ENCODE measurements at places on chromosomes 6 and 20.

GRCh38 chr6:28719275-28719940, 193.7 kb downstream of the GPX5 start:
- DNase-seq, result no peak

GRCh38 chr6:54057058-54057457, 54.2 kb upstream of the MLIP start:
- DNase-seq, result no peak

DNA sequence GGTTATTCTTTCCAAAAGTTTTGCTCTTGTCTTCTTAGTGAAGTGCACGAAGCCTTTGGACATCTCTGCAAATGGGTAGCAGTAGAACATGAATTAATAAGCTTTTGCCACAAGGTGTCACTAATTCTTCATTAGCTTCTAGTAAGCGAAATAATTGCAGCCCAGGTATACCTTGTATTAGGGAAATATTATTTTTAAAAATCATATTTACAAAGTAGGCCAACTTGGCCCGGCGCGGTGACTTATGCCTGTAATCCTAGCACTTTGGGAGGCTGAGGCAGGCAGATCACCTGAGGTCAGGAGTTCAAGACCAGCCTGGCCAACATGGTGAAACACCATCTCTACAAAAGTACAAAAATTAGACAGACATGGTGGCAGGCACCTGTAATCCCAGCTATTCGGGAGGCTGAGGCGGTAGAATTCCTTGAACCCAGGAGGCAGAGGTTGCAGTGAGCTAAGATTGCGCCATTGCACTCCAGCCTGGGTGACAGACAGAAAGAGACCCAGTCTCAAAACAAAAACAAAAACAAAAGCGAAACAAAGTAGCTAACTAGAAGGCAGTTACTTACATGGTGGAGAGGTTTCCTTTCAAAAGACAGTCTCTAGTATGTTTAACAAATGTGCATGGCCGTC, 8.8 kb upstream of the RSPH3 start:
- DNase-seq, result no peak

- DNase-seq, result no peak
Observed at GRCh38 chr6:169885831-169886230, 134.4 kb downstream of the ERMARD start.

DNA sequence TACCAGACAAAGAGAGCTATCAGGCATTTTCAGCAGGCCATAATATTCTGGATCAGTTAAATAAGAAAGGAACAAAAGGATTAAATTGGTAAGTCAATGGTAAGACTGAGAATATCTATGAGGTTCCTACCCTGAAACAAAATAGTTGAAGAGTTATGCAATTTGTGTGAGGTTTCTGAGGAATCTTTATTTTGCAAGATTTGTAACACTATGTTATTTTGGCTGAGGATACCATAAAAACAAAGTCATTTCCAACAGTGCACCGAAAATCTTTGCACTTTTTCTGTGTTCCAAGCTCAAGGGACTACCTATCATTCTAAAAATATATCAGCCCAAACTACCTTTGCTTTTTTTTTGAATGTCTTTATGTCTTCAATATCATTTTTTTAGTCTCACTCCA, 383.3 kb upstream of the CITED2 start:
- DNase-seq, result no peak

DNA sequence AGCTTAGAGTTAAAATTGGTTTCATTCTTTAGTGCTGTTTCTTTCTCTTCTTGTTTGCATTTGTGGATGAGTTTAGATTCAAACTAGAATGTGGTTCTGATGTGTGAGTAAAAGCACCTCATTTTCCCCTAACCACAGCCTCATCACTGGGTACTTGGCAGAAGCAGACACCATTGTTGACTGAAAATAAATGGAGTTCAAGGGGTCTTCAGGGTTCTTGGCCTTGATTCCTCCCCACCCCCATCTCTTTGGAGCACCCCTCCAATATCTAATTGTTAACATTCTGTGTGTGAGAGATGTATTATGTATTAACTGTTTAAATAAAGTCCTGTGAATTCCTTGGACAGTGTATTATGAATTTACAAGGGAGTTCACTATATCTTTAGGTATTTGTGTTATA, 59.6 kb downstream of the JARID2 start:
- DNase-seq, result no peak

GRCh38 chr6:148086386-148086785, 256.3 kb upstream of the SASH1 start:
- no peak for DNase-seq

DNA sequence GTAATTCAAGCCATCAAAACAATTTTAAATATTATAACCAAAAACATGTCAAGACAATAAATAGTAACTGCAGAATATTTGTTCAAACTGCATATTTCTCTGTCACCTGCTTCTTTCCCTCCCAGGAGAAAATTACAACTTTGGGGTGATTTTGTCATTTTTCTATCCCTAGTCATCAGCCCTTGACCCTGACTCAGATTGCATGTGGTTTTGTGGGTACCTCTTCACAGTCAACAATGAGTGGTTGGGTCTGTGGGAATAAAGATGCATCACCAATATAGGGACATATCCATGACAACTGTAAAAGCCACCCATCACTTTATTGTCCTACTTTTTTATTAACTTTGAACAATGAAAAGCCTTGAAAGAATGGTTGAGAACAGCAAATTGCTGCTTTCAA, 7.3 kb downstream of the COL10A1 start:
- no peak for DNase-seq

DNA sequence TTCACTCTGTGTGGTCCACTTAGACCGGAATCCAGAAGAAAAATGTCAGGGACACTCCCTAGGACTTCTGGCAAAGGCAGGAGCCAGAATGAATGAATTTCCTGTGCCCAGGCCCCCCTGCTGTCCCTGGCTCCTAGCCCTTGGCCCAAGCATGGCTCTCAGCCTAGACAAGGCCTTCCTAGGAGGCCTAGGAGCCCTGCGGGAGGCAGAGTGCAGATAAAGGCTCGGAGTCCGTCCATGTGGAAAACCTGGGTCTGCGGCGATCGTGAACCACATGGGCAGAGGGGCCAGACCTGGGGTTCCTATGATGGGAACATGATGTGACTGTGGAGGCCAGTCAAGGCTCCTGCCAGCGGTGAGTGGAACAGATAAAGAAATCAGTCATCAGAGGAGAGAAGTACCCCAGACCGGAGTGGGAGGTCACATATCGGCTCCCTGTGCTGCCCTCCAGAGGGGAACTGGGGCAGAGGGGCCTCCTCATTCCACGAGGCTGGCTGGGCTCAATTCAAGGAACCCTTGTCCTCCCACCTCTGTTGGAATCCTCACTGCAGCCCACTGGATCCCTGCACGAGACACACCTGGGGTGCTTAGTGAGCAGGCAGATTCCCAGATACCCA, 5.9 kb upstream of the VSTM2L start:
- no peak for DNase-seq

GRCh38 chr6:126066053-126067048, 80.0 kb downstream of the TRMT11 start:
- no peak for DNase-seq

DNA sequence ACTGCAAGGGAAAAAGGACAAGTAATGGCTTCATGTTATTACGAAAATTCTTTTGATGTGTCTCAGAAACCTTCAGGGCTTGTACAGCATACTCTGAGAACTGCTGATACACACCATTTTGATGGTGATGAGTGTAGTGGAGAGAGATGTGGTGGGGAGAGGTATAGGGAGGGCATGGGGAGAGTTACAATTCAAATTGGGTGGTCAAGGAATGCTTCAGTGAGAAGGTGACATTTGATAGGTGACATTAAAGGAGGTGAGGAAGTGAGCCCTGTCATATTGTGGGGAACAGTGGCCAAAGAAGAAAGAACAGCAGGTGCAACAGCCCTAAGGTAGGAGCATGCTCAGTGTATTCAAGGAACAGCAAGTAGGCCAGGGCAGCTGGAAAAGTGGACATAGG, 318.9 kb downstream of the CLIC5 start:
- no peak for DNase-seq

GRCh38 chr6:138692978-138693909, 80.3 kb upstream of the CCDC28A start:
- no peak for DNase-seq

DNA sequence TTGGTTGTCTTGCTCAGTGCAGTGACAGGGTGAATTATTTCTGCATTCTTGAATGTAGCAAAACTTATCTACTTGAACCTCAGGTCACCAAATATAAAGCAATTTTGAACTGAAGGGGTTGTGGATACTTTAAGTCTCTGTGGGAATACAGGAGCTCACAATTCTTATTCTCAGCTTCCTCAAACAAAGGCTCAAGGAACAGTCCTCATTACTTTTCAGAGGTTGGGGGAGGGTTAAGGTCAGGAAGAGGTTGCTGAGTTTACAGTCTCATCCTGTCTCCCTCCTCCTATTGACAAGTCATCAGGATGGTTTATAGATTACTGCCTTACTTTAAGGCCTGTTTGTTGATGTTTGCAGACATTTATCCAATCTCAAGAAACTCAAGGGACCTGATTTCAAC, 143.6 kb upstream of the SPACA1 start:
- no peak for DNase-seq

GRCh38 chr6:10401004-10401536, 13.8 kb downstream of the TFAP2A start:
- DNase-seq, result no peak

GRCh38 chr20:7505835-7506221, 434.4 kb downstream of the HAO1 start:
- DNase-seq, result no peak

DNA sequence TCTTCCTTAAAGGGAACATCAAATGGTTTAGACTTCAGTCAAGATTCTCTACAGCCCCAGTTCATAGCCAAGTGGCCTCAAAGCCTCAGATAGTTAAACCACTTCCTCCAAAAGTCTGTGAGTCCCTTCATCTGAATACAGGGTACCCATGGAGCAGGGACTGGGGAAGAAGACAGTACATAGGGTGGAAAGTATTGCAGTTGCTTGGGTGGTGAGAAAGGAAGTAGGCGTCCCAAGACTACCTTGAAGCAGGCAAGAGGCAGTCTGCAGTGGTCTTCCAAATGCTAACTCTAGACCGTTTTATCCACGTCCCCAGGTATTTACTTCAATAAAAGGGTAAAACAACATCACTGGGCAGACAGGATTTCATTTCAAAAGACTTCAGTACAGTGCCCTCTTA, 2.0 kb downstream of the FYN start:
- DNase-seq, result no peak

DNA sequence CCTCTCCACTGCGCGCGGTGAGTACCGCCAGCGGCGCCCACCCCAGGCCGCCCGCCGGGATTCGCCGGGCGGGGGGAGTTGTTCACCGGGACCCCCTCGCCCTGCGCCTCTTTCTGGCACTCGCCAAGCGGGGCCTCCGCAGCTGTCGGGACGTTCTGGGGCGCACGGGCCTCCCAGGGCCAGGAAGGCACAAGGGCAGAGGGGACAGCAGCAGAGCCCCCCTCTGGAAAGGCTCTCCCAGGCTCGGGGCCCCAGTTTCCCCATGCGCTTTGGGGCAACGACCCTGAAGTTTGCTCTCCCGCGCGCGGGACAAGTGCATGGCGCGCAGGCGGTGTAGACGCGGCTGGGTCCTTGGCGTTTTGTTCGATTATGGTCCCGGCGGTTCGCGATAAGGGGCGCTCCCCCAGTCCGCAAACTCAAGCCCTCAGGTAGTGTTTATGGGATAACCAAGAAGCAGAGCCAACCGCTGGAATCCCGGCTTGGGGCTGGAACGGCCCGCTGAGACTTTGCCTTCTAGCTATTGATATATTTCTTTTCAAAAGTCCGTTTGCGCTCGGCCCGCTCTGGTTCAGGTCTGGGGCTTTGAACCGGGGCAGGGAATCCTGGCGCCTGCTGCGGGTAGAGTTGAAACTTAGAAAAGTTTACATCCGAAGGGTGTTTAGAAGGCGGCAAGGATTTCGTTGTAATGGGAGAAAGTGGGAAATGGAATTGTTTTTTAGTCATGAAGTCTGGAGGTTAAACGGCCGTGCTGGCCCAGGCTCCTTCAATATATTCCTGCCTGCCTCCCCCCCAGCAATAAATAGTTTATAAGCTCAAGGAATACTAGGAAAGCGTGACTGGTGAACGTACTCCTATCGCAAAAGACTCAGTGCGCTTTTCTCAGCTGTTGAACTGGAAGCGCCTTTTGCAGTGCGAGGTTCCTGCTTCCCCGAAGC, 595 bp downstream of the EYA2 start:
- DNase-seq, result no peak

GRCh38 chr6:31558631-31559500, 11.5 kb downstream of the NFKBIL1 start:
- DNase-seq, result no peak

- no peak for DNase-seq
Observed at GRCh38 chr6:133888929-133889556, at the start of gene TCF21. Gene TCF21 (plus strand): TSS chr6:133889113. CDS start chr6:133889398, 285 bp downstream.

DNA sequence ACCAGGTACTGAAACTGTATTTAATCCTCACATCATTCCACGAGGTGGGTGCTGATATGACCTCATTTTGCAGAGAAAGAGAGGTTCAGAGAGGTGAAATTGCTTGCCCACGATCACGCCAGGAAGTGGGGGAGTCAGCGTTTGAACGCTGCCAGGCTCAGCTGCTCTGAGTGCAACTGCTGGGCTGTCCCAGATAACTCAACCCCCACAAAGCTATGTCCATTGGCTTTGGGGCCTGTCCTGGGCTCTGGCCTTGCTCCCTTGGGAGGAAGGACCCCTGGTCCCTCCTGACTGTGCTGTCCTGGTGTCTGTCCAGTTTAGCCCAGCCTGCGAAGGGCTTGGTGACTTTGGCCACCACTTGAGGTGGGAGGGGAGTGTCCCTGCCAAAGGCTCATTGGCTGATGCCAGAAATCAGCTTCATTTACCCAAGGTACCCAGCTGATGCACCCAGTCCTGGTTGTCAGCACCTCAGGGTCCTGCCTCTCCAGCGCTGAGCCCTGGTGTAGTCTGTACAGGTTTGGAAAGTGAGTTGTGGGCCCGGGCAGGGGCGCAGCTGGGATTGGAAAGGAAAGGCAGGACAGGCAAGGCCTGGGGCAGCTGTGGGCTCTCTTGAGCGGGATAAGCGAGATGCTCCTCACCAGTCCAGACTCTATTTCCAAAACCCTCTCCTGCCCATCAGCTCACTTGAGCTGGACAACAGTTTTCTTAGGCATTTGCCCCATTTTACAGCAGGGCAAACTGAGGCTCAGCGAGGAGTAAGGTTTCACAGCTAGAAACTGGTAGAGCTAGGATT, 38.5 kb downstream of the SUN5 start:
- DNase-seq, result no peak

DNA sequence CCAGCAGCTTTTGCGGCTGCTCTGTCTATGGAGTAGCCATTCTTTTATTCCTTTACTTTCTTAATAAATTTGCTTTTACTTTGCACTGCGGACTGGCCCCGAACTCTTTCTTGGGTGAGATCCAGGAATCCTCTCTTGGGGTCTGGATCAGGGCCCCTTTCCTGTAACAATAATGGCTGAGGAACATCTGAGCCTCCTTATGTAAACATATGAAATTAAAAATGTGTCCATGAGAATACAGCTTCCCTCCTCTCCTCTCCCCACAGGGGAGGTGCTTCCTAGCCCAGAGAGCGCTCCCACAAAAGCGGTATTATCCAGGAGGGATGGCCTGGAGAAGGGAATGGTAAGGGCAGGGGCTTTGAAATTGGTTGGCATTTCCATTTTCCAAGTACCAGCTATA, 81.1 kb downstream of the PSMG4 start:
- DNase-seq, result no peak
